CD8-positive, alpha-beta memory T cell (primary cell): ENCODE measurements at places on chromosomes 5 and 9. TPM values are rescaled to one million over a fixed set of nuclear protein-coding genes. Genes with fewer than 3 reads are reported as not detected.

Gene IL13
- total RNA-seq: 65.3 TPM

Gene CATSPER3
- total RNA-seq: 0.29 TPM

Gene PCDHA9
- not detected for total RNA-seq

DNA sequence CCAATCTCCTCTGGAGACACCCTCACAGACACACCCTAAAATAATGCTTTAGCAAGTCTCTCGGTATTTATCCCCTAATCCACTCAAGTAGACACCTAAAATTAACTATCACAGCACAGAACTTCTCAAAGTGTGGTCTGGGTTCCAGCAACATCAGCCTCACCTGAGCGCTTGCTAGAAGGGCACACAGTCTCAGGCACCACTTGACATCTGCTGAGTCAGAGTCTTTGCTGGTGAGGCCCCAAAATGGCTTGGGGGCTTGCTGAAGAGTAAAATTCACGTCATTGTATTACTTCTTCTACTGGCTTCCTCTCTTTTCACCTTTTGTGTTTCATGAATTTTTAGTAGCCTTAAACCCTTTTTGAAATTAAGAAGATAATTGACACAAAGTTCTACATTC lies 9.0 kb downstream of the FOXB2 start:
- peaks cover 16% of the 10 kb centered on the region for H3K27me3 ChIP-seq
- no peaks in the 10 kb centered on the region for H3K4me1 ChIP-seq
- H3K36me3 ChIP-seq: no peaks in the 10 kb centered on the region
- H3K27ac ChIP-seq: no peak overlapping the region
- DNase-seq: no peak
- no peak overlapping the region for H3K4me3 ChIP-seq

DNA sequence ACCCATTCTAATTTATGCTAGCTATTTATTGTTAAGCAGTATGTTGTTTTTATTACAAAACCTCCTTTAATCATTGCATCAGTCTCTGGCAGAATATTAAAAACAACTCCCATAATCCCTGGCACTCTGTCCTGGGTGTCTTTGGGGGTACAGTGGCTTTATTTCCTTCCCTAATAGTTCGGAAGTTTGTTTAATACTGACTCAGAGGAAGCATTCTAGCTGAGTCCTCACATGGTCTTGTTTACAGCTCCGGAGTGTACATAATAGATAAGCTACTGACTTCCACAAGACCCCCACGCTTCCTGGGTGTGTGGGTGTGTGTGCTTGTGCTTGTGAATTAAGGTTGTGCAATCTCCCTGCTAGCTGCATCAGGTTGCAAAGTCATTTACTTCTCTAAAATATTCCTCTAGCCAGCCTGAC lies 149.8 kb upstream of the CDKN2B start:
- DNase-seq: no peak
- no peaks in the 10 kb centered on the region for H3K27me3 ChIP-seq
- H3K27ac ChIP-seq: no peak overlapping the region
- no peak overlapping the region for H3K4me3 ChIP-seq
- H3K36me3 ChIP-seq: no peaks in the 10 kb centered on the region

GRCh38 chr5:23507278-23507685 lies at the start of gene PRDM9:
Gene PRDM9, plus strand, starts transcription at chr5:23507609. Its CDS starts 1,425 bp downstream, at chr5:23509034.
- no peaks in the 10 kb centered on the region for H3K27me3 ChIP-seq
- H3K36me3 ChIP-seq: no peaks in the 10 kb centered on the region
- H3K27ac ChIP-seq: no peak within 1 kb of the TSS
- H3K4me1 ChIP-seq: no peaks in the 10 kb centered on the region
- DNase-seq: peak; percentile 8
- no peak within 1 kb of the TSS for H3K4me3 ChIP-seq

DNA sequence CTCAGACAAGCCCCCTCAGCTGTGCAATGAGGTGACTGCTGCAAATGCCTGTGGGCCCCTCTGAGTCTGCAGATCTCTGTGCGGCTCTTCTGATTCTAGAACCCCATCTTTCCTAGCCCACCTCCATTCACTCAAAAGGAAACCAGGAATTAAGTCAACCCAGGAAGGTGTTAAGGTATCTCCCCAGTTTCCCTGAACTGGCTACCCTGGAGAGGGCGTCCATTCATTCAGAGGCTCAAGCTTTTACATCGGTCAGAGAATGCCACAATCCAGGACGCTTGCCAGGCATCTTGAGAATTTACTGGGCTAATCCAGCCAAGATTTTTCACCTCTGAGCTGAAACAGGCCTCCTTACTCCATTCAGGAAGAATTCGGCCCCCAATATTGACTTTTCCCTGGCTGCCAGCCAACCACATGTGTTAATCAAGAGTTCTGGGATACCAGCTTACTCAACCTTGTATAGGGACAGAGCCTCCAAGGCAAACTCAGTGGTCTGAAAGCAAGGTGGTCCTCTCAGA lies 889 bp upstream of the ADAMTS12 start:
- peaks cover 5% of the 10 kb centered on the region for H3K27me3 ChIP-seq
- H3K4me1 ChIP-seq: no peaks in the 10 kb centered on the region
- H3K27ac ChIP-seq: no peak overlapping the region
- H3K36me3 ChIP-seq: no peaks in the 10 kb centered on the region
- no peak overlapping the region for H3K4me3 ChIP-seq

GRCh38 chr9:130106860-130107233 lies 53.1 kb downstream of the GPR107 start:
- H3K4me3 ChIP-seq: no peak overlapping the region
- H3K36me3 ChIP-seq: peaks cover 31% of the 10 kb centered on the region
- no peak overlapping the region for H3K27ac ChIP-seq
- H3K27me3 ChIP-seq: no peaks in the 10 kb centered on the region
- DNase-seq: no peak
- H3K4me1 ChIP-seq: peaks cover 7% of the 10 kb centered on the region

DNA sequence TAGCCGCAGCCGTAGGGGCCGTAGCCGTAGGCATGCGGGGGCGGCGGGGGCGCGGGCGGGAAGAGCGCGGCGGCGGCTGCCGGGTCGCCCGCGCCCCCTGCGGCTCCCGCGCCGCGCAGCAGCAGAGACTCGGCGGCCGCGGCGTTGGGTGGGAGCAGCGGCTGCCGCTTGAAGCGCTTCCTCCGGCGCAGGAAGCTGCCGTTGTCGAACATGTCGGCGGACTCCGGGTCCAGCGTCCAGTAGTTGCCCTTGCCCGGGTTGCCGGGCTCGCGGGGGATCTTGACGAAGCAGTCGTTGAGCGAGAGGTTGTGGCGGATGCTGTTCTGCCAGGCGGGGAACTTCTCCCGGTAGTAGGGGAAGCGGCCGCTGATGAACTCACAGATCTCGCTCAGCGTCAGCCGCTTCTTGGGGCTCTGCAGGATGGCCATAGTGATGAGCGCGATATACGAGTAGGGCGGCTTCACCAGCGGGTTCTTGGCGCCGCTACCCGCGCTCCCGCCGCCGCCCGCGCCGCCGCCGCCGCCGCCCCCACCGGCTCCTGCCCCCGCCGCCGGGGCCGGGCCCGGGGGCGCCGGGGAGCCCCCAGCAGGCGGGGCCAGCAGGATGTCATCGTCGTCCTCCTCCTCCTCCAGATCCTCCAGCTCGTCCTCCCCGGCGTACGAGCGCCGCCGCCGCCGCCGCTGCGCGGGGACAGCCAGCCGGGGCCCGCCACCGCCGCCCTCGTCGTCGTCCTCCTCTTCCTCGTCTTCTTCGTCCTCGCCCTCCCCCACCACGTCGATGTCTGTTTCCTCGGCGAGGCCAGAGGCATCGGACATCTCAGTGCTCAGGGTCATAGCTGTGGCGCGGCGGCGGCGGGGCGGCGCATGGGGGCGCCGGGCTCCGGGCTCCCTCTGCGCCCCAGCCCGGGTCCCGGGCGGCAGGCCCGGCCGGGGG lies 781 bp downstream of the FOXD1 start:
- no peaks in the 10 kb centered on the region for H3K36me3 ChIP-seq
- no peak overlapping the region for H3K4me3 ChIP-seq
- DNase-seq: peak; percentile 26
- H3K27ac ChIP-seq: no peak overlapping the region
- H3K27me3 ChIP-seq: peaks cover 82% of the 10 kb centered on the region
- peaks cover 16% of the 10 kb centered on the region for H3K4me1 ChIP-seq

DNA sequence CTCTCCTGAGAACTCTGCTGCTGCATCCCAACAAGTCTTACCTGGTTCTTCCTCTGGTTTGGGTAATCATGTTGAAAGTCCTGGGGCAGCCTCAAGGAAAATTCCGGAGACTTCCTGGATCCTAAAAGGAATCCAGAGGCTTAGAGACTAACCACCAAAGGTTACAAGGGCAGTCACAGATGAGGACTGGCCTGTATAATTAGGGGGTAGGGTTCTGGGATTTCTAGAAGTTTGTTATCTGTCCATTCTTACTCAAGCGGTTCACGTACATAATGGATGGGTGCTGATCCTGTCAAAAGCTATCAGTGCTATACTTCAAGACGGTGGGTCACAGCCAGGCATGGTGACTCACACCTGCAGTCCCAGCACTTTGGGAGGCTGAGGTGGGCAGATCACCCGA lies 51.4 kb upstream of the EPB41L4B start:
- no peaks in the 10 kb centered on the region for H3K4me1 ChIP-seq
- no peak for DNase-seq
- no peaks in the 10 kb centered on the region for H3K27me3 ChIP-seq
- no peaks in the 10 kb centered on the region for H3K36me3 ChIP-seq
- H3K4me3 ChIP-seq: no peak overlapping the region

- H3K4me3 ChIP-seq: no peak overlapping the region
- no peak for DNase-seq
- no peak overlapping the region for H3K27ac ChIP-seq
- H3K27me3 ChIP-seq: no peaks in the 10 kb centered on the region
- H3K36me3 ChIP-seq: no peaks in the 10 kb centered on the region
Measured at GRCh38 chr5:73822278-73822988, 196.4 kb downstream of the ARHGEF28 start.

DNA sequence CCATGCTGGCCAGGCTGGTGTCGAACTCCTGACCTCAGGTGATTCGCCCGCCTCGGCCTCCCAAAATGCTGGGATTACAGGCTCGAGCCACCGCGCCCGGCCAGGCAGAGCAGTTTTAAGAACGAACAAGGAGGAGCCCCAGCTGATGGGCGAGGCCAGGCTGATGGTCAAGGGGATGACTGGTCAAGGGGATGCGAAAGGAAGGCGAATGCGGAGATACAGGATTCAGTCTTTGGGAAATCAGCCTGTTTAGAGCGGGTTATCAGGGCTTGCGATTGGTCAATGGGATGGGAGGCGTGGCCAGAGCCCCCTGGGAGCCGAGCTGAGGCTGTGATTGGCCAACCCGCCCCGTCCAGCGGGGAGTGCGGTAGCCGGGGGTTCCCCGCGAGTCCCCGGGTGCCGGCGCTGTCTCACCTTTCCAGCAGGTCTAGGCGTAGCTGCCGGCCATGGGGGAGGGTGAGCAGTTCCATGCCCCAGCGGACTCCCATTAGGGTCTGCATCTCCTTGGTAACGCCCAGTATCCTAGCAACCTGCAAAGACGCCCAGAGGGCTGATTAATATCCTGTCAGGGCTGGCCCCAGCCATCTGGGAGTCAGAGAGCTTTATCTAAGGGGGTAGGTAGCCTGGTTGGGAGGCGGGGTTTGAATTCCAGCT lies 7.5 kb upstream of the TOR2A start:
- no peak for DNase-seq
- H3K36me3 ChIP-seq: peaks cover 20% of the 10 kb centered on the region
- peaks cover 6% of the 10 kb centered on the region for H3K4me1 ChIP-seq
- H3K27me3 ChIP-seq: no peaks in the 10 kb centered on the region
- H3K4me3 ChIP-seq: no peak overlapping the region
- H3K27ac ChIP-seq: no peak overlapping the region

- no peak overlapping the region for H3K27ac ChIP-seq
- no peak for DNase-seq
- H3K4me1 ChIP-seq: no peaks in the 10 kb centered on the region
- no peak overlapping the region for H3K4me3 ChIP-seq
- H3K36me3 ChIP-seq: peaks cover 65% of the 10 kb centered on the region
Measured at GRCh38 chr5:7897014-7897600, 28.2 kb downstream of the MTRR start.

GRCh38 chr5:122882831-122883230 lies 37.4 kb downstream of the SNX24 start:
- H3K36me3 ChIP-seq: no peaks in the 10 kb centered on the region
- no peak overlapping the region for H3K4me3 ChIP-seq
- no peak for DNase-seq
- no peak overlapping the region for H3K27ac ChIP-seq
- H3K27me3 ChIP-seq: no peaks in the 10 kb centered on the region

GRCh38 chr5:133881576-133882388 lies 86.6 kb downstream of the C5orf15 start:
- no peak for DNase-seq
- H3K4me3 ChIP-seq: no peak overlapping the region
- no peaks in the 10 kb centered on the region for H3K36me3 ChIP-seq
- no peaks in the 10 kb centered on the region for H3K27me3 ChIP-seq

GRCh38 chr9:128733256-128733655 lies 9.3 kb upstream of the ZDHHC12 start:
- H3K27ac ChIP-seq: no peak overlapping the region
- DNase-seq: no peak
- H3K36me3 ChIP-seq: peaks cover 22% of the 10 kb centered on the region
- H3K4me3 ChIP-seq: no peak overlapping the region

DNA sequence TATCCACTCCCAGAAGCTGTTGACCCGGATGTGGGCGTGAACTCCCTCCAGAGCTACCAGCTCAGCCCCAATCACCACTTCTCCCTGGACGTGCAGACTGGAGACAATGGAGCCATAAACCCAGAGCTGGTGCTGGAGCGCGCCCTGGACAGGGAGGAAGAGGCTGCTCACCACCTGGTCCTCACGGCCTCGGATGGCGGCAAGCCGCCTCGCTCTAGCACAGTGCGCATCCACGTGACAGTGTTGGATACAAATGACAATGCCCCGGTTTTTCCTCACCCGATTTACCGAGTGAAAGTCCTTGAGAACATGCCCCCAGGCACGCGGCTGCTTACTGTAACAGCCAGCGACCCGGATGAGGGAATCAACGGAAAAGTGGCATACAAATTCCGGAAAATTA lies 834 bp downstream of the PCDHGA8 start:
- no peaks in the 10 kb centered on the region for H3K36me3 ChIP-seq
- H3K27ac ChIP-seq: no peak overlapping the region
- no peak overlapping the region for H3K4me3 ChIP-seq
- no peak for DNase-seq
- peaks cover 22% of the 10 kb centered on the region for H3K27me3 ChIP-seq

DNA sequence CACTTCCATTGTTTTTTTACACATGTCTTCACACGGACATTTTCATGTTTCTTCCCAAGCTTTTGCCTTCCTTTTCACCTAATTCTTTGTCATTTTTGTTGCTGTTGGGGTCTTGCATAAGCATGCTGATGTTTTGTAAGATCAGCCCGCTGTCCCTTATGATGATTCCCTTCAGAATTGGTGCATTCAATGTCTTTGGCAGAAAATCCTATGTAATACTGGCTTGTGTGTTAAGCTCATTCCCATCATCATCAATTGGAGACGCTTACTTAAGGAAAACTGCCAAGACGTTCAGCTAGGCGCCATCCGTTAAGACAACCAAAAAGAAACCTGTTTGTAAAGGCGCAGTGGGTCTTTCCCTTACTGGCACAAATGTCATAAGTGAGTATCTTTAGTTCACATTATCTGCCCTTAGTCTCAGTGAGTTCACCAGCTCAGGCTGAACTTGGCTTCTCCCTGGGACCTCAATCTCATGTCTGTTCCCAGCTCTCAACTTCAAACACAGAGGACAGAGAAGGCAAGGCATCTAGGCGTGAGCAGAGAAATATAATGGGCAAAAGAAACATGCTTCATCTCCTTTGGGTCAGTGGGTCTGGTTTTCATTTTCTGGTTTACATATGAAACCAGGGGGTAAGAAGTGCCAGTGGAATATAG lies 97.9 kb downstream of the EFNA5 start:
- peaks cover 14% of the 10 kb centered on the region for H3K4me1 ChIP-seq
- no peaks in the 10 kb centered on the region for H3K27me3 ChIP-seq
- H3K4me3 ChIP-seq: no peak overlapping the region
- no peak for DNase-seq
